NCI-H2107 (cell line): ENCODE measurements at places on chromosomes 5 and 9.

GRCh38 chr5:36423578-36424307, 122.0 kb upstream of the RANBP3L start:
- DNase-seq = no peak

GRCh38 chr9:18976221-18976708, 56.7 kb downstream of the SAXO1 start:
- no peak for DNase-seq

- no peak for DNase-seq
Measured at GRCh38 chr5:129445379-129445778, 14.7 kb upstream of the ADAMTS19 start.

DNA sequence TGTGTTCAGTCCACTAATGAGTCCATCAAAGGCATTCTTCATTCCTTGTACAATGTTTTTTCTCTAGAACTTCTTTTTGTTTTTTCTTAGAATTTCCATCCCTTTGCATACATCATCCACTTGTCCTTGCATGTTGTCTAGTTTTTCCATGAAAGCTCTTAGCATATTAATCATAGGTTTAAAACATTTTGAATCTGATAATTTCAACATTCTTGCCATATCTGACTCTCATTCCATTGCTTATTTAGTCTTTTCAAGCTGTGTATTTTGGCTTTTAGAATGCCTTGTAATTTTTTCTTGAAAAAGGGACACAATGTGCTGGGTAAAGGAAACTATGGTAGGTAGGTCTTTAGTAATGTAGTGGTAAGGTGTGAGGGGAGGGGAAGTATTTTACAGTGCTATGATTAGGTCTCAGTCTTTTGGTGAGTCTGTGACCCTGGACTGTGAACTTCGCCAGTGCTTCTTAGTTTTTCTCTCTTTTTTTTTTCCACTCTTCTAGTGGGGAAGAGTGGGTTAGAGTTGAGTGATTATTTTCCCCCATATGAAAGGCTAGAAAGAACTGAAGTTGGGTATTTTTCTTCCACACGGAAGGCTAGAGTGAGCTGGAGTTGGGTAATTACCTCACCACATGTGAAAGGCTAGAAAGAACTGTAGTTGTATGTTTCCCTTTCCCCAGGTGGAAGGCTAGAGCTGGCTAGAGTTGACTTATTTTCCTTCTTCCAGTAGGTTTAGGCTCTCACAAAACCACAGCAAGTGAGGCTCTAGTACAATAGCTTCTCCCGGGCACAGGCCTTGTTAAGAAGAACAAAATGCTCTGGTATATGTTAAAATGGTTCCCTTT, 172.1 kb downstream of the SNX18 start:
- DNase-seq = no peak

- no peak for DNase-seq
Measured at GRCh38 chr5:134106991-134107701, 7.3 kb upstream of the TCF7 start.

DNA sequence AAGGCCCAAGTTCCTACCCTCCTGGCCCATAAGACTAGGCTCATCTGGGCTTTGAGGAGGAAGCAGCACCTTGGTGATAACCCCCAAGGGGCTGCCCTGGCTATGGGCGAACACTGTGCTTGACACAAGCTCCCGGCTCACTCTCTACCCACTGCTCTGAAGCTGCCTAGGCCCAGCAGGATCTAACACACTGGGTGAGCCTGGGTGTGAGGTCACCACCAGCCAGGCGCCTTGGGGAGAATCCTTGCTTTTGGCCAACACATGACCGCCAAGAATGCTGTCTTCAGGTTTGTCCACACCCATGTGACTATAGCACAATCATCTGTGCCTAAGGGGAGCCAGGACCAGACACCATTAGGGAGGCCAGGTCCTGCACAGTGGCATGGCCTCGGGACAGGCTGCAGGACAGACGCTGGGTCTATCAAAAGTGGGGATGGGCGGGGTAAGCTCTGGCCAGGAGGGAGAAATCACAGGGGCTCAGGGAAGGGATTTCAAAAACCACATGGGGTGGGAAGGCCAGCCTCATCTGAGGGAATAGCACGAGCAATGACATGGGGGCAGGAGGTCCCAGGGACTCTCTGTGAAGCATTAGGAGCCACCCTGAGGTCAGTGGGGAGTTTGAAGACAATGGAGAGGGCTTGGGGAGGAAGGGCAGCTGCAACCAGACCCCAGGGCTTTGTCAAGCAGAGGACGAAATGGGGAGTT, 29.6 kb downstream of the BICD2 start:
- no peak for DNase-seq

DNA sequence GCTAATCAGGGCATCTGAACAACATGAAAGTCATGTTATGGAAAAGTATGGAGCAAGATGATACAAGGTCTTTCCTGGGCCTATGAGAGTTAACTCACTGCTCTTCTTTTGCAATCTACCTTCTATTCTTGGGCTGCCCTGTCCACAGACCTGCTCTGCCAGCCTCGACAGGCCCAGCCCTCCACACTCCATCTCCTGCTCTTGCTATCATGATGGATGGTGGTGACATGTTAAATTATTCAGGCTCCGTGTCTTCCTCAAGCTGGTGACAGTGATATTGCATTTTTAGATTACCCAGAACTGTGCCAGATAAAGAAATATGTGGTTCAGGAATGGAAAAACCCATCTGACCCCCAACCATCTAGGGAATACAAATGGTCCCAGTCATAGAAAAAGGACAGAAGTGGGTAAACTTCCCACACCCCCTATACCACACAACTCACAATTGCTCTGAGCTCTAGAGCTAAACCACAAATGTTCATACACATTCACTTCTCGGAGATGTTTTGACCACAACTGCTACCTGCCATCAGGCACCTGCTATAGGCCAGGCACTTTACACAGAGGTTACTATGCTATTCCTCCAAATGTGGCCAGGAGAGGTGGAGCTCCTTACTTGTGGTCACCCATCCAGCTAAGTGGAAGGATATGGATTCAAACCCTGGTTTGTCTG, 311.3 kb downstream of the ASTN2 start:
- no peak for DNase-seq

DNA sequence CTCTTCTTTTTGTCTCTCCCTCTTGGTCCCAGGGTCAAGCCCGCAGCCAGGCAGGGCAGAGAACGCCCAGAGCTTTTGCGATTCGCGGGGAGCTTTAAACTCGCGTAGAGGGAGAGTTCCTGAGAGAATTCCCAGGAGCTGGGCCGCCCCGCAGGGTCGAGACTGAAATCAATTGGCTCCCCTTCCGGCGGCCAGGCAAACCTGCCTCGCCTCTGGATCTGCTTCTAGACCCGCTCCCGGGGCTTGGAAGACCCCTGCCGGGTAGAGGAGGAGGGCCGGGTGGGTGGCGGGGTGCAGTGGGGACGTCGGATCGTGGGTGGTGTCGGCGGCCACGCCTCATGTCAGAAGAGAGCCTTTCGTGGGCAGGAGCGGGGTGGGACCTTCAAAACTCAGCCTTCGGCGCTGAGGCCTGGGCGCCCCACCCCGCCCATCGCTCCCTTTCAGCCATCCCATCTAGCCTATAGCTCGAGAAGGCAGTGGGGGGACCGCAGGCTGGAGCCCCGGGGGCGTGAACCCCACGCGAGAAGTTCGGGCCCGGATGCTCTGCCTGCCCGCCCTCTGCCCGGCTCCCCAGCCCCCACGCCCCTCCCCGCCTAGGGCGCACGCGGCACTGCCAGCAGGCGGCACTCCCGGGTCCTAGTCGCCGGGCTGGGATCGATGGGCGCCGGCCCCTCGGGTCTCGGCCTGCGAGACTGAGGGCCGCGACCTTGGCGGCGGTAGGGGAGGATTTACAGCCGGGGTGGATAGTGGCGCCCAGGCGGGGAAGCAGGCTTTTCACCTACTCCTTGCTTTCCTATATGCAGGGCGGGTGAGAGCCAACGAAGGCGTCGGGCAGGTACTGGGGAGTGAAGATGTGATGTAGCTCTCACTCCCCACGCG, 6.1 kb downstream of the PRDM6 start:
- no peak for DNase-seq

DNA sequence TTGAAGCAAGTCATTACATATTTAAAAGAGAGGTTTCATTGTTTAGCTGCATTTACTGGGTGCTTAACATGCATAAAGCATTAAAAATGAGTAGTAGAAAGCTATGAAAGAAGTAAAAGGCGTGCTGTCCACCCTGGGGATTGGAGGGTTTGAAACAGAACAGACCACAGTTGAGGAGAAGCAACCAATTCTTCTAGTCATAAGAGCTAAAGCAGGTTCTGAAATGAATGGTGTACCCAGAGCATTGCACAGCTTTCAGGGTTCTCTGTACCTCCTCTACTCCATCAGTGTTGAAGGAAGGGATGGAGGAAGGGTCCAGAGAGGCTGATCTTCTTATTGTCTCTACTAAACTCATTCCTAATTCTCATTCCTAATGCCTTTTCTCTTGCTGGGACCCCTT, 68.9 kb downstream of the SH3RF2 start:
- DNase-seq = no peak

DNA sequence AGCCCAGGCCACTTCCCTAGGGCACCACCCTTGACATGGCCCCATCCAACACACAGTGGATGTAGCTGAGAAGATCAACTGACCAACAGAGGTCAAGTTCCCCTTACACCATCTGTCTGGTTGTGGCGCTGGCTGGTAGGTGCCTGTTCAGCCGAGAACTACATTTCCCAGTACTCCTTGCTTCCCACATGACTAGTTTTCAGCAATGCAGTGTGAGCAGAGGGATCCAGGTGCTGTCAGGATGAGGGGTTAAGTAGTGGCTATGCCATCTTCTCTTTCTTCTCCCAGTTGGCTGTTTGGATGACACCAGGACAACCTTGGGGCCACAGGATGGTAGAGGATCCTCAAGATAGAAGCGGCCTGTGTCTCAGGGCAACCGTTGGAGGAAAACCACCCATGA, 48.6 kb upstream of the SH3PXD2B start:
- no peak for DNase-seq

GRCh38 chr5:67831048-67831447, 384.5 kb upstream of the PIK3R1 start:
- peak; percentile 4 for DNase-seq

DNA sequence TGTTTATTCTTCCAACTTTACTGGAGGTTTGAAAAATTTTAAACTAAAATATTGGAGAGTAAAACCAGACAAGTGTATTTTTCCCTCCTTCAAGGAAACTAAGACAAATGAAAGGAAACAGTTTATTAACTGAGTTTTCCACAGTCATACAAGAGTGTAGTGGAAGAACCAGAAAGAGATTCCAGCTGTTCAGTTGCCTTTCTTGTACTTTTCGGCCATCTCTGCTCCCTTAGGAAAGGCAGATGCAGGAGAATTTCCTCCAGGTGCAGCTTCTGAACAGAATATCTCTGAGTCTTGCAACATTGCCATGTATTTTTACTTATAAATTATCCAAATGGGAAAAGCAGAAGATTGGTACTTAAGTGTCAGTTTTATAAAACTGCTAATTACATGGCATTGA, 217.1 kb downstream of the MAST4 start:
- no peak for DNase-seq

DNA sequence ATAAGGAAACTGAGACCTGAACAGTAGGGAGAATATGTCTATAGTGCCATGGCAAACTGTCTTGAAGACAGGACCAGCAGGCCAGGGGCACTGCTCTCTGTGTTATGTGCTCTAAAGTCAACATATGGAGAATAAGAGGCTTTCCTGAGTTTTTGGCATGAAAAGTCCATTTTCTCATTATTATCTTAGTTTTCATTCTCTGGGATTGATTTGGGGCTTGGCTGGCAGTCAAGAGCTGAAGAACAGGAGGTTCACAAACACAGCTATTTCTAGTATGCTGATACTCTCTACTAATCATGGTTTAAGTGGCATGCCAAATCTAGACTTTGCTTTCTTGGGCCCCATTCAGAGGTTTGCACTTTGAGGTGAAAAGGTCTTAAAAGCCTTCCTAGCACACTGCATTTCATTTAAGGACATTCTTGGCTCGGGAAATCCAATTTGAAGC, 404.4 kb downstream of the ZNF608 start:
- no peak for DNase-seq

GRCh38 chr5:179168664-179169063, 108.5 kb downstream of the ZNF354C start:
- DNase-seq = no peak

DNA sequence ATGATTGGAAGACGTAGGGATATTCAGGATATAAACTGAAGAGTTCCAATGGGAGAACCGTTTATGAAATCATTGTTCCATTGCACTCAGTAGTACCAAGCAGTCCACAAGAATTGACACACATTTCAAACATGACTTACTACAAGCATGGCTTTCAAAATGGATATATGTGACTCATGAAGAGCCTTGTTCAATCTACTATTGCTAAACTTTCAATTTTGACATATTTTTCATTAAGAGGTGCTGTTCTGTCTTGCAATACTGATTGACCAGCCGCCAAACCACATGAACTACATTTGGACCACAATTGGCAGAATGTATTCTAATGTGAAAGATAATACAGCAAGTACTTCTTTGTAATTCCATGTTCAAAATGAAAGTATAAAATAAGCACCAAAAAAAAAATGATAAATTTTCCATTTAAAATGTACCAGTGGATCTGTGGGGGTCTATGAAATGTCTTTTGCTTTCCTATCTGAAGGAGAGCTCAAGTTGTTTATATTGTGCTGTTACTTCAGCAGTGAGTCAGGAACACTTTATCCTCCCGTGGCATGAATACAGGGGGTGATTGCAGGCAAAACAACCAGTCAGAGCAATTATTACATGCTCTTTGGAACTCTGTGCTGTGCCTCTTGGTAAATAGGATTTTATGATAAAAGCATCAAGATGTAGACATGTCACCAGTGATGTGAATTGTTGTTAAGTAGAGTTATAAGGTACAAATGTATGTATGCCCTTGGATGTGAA, 366.0 kb downstream of the ARRDC3 start:
- DNase-seq = no peak

GRCh38 chr9:107020040-107020530, 157.1 kb downstream of the ZNF462 start:
- peak; percentile 40 for DNase-seq

DNA sequence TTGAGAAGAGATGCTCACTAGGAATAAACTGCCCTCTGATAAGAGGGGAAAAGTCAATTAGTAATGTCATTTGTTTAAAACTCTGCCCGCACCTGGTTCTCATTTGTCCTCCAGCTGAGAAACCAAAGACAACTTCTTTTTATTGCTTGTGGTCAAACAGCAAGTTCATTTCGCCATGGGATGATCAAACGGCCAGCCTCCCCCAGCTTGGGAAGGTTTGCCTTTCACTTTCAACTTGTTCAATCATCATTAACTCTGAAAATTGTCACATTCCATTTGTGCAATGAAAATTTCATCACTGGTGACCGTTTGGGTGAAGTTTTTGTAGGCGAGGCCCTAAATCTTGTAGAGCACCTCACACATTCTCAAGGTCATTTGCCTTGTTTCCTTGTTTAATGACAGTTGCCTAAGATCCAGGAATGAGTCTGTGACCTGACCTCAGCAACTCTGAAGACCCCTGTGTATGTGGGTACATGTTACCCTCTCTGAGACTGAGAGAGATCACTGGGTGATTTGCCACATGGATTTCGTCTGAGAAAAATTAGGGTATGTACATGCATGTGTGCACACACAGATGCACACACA, 117.7 kb downstream of the MARCHF3 start:
- DNase-seq = no peak

GRCh38 chr9:106296426-106296825, 566.5 kb upstream of the ZNF462 start:
- DNase-seq = no peak

- no peak for DNase-seq
Measured at GRCh38 chr5:109759306-109759705, 69.6 kb downstream of the MAN2A1 start.
